ENCODE measurements at places on chromosomes 3 and 15.

GRCh38 chr3:45954306-45954705 is 11.0 kb downstream of the CXCR6 start:
- no peak for DNase-seq

DNA sequence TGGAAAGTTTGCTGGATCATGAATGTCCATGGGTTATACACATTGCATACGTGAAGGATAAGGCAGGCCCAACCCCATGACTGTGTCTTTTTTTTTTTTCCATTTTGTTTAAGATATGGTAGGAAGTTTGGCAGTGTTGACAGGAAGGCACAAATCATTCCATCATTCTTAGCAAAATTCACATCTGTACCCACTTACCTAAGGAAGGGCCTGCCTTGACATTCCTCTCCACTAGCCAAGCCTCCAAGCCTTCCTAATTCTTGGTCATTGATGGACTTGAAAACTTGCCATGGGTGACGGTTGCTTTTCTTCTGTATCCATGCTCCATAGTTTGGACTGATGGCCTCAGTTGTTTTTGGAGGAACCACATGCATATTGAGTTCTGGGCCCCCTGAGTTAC is 54.4 kb downstream of the ARNT2 start:
- no peak for DNase-seq

DNA sequence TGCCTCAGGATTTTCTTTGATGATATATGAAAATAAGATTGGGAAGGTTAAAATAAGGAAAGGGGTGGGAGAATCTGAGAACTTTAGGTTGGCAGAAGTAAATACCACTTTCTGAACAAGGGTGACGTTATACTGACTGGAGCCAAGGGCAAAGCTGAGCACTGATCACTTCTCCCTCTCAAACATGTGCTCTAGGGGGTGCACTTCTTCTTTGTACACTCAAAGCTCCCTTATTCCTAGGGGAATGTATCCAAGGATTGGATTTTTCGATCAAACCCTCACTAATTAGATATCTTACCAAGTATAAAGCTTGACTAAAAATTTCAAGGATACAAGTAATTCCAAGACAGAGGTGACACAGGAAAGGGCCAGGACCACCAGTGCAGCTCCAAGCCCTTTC is 243.9 kb upstream of the UMPS start:
- no peak for DNase-seq

- no peak for DNase-seq
These were observed 116.0 kb upstream of the GALNT15 start for GRCh38 chr3:16058521-16058920.

DNA sequence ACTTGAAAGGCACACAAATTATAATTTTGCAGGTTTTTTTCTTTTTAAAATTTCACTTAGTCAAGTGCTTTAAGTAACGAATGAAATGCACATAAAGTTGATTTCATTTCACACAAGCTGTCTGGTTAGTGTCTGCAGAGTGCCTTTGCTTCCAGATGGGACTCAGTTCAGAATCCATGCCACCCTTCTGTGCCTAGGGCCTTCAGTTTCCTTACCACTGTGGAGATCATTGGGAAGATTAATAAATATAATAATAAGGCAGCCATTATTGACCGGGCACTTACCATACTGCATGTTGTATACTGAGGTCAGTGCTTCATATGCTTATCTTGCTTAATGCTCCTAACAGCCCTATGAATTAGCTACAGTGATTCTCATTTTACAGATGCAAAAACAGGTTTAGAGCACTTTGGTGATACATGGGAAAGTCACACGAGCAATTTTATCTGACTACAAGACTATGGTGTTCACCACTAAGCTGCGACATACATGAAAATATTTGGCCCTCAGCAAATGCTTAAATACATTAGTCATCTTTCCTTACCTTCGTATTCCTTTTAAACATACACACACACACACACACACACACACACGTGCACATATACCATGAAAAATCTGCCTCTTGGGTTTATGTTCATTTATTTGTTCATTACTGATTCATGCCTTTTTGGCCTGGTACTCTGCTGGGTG is 3.1 kb downstream of the NMNAT3 start:
- DNase-seq: no peak

Data from cerebellar cortex (tissue), 1 donor.